ENCODE measurements at places on chromosomes 12 and 14.

- no peak for DNase-seq
Measured at GRCh38 chr14:100115236-100115635, 44.2 kb downstream of the DEGS2 start.

DNA sequence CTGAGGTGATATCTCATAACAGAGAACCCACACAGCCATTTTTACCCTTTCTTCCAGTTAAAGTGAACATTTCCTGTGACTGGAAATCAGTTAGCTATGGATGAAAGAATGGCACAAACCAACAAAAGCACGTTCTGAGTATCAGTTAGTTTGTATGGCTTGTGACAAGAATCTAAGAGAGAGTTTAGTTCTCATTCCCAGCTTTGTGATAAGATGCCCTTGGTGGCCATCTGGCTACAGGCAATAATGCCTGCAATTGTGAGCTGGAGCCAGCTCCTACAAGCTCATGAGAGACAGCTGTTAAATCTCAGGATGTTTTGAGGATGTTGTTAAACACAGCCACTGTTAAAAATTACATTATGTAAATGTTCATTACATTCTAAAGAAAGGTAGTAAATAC, 122.0 kb upstream of the FRMD6 start:
- DNase-seq, result no peak

GRCh38 chr14:105664691-105665090, 138.3 kb downstream of the TMEM121 start:
- no peak for DNase-seq

DNA sequence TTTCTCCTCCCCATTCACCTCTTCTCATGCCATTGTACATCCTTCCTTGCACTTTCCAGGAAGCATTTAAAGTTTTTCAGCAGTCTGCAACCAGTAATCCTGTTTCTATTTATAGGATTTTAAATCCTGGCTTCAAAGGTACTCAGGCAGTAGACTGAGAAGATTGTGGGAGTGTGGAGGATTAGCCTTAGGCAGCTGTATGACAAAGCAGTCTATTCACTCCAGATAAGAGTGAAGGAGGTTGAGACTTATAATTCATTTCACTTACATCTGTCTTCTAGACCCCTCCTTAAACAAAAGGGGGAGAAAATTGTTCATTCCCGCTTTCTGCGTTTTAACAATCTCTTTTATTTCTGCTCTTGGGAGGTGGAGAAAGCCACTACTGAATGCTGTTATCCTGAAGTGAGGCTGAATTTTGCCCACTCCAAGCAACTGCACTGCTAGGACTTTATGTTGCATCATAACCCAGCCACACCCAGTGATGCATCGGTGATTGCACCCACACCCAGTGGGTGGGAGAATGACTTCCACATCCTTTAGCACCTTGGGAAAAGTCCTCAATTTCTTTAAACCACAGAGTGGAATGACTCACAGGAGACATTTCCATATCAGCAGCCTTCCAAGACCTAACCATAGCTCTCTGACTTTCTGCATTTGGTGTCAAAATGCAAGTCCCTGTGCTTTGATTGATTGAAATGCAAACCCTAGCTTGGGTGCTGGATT, 382.5 kb upstream of the ATP2B1 start:
- peak; percentile 95 for DNase-seq

GRCh38 chr12:162467-163307, 51.3 kb downstream of the SLC6A12 start:
- DNase-seq, result no peak

GRCh38 chr12:19712041-19712440, 272.7 kb downstream of the AEBP2 start:
- DNase-seq, result peak; percentile 72

- DNase-seq, result peak; percentile 10
Measured at GRCh38 chr14:52694761-52695480, 437 bp downstream of the ERO1A start.

DNA sequence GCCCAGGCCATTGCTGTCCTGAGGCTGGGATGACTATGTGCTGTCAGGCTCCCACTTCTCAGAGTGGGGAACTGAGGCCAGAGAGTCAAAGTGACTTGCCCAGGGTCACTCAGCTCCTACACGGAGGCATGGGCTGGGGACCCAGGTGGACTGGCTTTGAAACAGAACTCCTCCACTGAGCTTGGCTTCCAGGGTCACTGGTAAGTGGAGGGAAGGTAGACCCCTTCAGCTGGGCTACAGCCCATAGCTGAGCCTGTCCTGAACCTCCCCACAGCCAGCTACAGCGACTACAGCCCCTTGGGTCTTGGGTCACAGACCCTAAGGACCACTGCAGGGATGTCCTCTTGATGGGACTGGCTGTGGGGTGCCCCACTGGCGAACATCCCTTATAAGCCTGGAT, 40.3 kb upstream of the TRAF3 start:
- DNase-seq, result no peak

DNA sequence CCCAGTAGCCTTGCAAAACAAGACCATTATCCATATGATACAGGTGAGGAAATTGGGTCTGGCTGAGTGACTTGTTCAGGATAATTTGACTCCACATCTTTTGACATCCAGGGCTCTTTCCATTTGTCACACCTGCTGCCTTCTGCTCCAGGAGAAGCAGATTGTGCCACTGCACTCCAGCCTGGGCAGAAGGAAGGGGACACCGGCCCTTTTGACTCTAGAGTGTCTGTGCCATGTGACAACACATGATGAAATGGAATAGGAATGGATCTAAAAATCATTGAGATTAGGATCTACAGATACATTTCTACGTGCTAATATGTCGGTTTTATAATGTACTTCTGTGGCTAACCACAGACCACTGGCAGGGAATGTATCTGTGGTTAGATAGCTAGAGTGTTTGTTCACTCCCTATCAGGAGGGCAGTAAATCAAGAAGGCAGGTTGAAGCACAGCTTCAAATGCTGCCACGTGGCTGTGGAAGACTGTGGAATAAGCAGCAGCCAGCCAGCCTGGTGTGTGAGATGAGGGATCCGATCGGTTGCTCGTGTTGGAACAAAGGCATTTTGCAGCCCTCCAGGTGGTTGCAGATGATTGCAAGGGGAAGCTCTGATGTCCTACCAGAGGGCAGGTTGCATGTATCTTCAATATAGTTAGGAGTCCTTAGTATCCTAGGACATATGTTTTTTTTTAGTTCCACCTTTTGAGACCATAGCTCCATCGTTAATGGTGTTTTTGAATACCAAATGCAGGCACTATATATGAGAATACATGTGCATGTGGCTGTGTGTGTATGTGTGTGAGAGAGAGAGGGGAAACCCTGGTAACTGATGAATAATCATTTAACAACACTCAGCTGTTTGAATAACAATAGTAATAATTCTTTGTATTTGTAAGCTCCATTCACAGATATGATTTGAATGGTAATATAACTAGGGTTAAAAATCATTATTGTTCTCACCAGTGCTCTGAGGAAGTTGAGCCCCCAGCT, 28.6 kb downstream of the EML1 start:
- peak; percentile 70 for DNase-seq

DNA sequence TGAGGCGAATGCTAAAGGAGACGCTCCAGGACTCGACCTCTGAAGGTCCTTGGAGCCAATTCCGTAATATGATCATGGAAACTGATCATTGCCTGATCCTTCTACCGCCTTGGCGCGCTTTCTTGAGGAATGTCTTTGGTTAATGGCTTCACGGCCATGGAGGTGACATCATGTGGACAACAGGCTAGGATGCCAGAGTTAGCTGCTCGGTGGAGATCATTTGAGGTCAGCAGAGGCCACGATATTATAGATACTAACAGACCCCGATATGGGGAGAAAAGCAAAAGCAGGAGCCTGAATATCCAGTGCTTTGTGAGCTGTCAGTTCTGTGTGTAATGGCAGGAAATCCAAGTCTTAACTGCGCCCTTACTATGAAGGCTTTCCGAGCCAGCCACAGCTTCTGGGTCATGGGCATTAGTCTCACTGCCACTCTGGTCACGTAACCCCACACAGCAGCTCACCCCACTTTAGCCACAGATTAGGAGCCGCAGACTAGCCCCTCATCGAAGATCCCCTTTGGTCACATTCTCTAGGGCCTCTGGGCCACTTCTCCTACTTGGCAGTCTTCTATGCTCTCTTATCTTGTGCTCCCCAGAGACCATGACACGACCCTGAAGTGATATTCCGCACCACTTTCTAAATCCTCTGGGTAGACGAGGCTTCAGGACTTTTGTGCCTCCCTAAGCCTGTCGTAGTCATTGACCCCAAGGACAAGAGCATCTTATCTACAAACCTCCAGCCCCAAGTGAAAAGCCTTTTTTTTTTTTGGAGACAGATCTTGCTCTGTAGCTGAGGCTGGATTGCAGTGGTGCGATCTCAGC, 724 bp upstream of the CS start:
- no peak for DNase-seq

GRCh38 chr14:24443053-24443665, 583 bp upstream of the SDR39U1 start:
- DNase-seq, result no peak

DNA sequence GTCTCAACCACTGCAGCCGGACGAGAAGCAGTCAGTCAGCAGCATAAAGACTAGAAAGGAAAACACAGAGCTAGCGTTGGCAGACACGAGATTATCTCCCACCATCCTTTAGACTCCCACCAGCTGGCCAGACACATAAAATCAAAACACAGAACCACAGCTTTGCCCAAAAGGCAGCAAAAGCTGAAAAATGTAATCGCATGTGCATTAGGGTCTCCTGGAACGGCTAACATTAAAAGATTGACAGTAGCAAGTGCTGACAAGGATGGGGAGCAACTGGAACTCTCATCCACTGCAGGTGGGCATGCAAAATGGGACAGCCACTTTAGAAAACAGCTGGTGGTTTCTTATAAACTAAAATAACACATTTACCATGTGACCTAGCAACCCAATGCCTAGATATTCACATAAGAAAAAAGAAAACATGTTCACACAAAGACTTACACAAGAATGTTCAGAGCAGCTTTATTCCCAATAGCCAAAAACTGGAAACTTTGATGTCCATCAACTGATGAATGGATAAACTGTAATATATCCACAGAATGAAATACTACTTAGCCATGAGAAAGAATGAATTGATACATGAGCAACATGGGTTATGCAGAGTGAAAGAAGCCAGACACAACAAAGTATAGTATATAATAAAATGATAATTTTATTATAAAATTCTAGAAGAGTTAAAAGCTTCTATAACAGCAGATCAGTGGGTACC, 37.7 kb downstream of the NCOR2 start:
- DNase-seq, result no peak

DNA sequence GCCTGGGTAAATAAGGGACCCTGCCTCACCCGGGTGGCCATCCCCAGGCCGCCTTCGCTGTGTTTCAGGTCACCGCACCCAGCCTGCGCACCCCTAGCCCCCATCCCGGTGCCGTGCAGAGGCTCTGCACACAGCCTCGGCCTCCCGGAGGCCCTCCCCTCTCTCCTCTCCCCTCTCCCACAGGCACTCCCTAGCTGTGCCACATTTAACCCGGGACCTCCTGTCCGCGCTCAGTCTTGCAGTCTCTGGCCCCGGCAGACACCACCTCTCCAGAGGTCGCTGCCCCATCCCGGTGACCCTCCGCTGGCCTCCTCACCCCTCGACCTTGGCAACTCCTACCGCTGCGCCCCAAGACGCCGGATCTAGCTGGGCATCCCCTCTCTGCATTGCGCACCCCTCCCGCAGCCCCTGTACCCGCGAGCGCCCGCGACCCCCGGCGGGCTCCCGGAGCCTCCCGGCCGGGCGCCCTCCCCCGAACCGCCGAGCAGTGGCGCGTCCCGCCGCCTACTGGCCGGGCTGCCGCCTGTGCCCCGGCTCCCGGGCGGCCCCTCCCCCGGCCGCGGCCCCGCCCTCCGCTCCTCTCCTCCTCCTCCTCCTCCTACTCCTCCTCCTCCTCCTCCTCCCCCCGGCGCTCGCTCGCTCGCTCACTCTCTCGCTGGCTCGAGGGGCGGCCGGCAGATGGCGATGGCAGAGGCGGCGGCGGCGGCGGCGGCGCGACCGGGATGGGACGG, 120.7 kb downstream of the AACS start:
- DNase-seq, result peak; percentile 34

DNA sequence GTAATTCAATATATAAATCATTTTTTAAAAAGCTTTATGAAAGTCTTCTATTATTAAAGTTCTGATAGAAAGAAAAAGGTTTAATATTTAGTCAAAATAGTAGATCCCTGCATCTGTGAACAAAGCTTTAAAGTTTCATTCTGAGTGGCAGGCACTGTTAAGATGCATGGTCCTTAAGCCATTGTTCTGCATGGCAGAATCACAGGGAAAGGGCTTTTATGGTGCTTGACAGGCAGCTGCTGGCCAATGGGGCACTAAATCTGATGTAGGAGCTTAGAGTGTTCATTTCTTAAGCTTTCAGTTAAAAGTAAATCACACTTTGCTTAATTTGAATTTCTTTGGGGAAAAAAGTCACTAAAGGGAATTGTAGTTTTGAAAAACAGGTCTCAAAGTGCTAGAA, 148.2 kb downstream of the PLEKHA5 start:
- DNase-seq, result no peak

- no peak for DNase-seq
Measured at GRCh38 chr12:123242116-123242904, 9.1 kb downstream of the MTRFR start.

GRCh38 chr12:6125310-6125608, 789 bp upstream of the VWF start:
- no peak for DNase-seq

GRCh38 chr12:62622177-62622576, 155.6 kb downstream of the MON2 start:
- DNase-seq, result no peak

DNA sequence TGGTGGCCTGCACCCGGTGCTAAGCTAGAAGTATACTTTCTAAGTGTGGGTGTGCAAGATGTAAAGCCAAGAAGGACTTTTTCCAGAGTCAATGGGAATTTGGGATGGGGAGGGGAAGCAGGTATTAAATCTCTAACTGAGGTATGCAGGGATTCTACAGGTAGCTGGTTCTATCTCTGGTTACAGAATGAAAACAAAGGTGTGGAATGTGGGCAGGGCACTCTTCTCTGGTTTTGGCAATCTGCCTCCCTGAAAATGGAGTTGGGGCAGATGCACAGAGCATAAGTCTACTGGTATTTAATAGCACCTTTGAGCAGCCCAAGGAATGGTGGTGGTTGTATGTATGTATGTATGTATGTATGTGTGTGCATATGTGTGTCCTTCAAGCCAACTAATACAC, 66.7 kb upstream of the PPP1R12A start:
- no peak for DNase-seq

DNA sequence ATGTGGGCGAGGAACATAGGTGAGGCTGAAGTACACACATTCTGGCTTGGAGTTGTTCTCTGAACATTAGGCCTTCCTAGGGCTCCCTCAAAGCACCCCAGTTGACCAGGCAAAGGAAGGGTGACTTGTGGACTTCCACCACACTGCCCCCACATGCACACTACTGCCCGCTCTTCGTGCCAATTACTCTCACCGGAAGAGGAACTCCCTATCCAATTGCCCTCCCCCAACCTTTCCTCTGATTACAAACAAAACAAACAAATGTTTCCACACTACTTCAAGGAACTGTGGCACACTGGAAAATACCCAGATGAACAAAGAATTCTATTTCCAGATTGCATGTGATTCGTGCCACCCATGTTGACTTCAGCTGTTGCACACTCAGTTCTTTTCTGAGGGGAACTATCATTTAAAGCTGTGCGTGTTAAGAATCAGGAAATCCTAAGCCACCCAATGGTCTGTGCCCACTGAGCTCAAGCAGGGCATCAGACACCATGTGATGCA, 139.3 kb downstream of the SSPN start:
- DNase-seq, result no peak

GRCh38 chr12:61095111-61095510, 1165.1 kb upstream of the USP15 start:
- no peak for DNase-seq
